ENCODE measurements at places on chromosomes 3 and 15.
A peak's percentile ranks its signal among the peaks of the same experiment; 100 is the strongest.

- no peak for DNase-seq
These were observed 10.3 kb upstream of the ETFA start for GRCh38 chr15:76321602-76322001.

GRCh38 chr3:39166134-39166710, 12.8 kb upstream of the CSRNP1 start:
- DNase-seq, result no peak

- DNase-seq, result no peak
These were observed 22.4 kb downstream of the PAQR5 start for GRCh38 chr15:69320977-69321554.

GRCh38 chr15:66952756-66953522, 112.5 kb upstream of the SMAD3 start:
- DNase-seq, result no peak

DNA sequence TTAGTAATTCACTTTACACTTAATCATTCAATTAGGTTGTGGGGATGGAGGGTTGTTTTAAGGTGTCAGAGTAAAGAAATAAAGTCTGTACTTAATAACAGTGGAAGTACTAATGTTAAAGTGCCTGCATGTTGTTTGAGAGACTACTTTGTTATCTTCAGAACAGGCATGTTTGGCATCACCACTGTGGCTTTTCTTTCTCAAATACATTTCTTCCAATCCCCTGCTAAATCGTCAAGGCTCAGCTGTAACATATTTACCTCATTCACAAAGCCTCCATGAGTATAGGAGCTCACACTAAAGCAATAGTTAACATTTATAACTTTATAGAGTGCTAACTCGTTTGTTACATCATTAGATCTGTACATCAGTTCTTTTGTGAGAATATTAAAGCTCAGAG, 2.6 kb downstream of the TIMMDC1 start:
- no peak for DNase-seq

GRCh38 chr3:4320096-4320911, 17.1 kb downstream of the SETMAR start:
- DNase-seq, result no peak

DNA sequence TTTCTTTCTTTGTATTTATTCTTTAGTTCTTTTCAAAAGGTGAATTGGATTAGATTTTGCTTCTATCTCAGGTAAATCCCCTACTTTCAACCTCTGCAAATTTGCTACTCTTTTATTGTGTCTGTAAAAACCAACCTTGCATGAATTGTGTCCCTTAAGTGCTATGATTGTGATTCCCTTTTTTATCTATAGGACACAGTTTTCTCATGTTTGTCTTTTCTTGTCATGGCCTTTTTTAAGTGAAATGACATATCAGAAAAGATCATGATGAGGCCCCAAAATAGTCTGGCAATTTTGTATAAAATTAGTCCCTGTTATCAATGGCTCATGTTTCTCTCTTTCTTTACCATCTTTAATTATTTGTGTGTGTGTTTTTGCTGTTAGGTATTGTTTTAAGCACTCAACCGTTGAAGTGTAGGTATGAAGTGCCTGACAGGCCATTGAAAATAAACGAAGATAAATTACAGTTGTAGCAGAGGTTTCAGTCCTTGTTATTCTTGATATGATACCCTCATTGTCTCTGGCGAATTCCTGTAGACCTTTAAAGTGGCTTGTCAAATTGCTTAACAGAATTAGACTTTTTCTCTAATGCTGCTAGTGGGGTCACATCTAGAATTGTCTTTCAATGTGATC, 184.3 kb downstream of the UBE2E2 start:
- DNase-seq, result no peak

DNA sequence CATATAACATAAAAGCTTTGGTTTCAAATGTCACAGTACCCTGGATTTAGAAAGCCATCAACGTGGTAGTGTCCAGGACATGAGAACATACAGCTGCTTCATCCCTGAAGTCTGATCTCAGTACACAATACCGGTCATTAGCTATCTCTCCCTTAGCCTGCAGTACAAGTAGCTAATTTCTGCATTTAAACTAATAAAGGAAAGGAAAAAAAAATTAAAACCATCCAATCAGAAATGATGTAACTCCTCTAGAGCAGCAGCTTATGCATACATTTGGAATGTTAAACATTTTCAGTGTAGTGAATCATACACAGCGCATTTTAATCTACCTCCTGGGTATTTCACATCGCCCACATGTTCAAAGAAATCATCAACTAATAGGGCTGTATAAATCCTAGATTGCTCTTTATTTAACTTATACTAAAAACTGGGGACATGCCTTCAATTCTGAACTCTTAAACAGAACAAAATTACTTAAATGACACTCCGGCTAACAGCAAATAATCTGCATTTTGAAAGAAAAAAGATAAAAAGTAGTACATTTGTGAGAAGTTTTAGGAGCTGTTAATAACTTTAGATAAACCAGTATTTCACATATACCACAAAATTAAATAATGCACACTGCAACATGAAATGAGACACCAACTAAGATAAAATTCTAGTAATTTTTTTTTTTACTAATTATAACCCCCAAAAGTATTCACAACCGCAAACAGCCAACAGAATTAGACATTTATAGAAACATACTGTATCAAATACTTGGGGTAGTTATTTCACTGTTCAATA, 3.7 kb downstream of the IGF2BP2 start:
- no peak for DNase-seq

DNA sequence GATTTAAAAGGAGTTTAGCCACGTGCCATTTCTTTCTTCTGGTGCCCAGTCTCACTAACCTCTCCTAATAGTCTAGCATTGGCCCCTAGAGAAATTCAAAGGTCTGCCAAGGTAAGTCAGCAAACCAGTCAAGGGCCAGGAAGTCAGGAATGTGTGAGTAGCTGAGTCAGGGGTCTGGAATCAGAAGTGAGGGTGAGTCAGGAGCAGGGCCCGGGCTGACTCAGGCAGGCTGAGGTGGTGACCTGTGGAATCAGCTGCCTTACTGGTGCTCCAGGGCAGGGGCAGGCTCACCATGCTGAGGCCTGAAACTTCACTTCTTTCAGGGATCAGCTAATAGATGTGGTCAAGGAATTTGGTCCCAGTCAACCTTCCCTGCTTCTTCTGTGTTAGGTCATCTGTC, 105.8 kb upstream of the MYZAP start:
- no peak for DNase-seq

DNA sequence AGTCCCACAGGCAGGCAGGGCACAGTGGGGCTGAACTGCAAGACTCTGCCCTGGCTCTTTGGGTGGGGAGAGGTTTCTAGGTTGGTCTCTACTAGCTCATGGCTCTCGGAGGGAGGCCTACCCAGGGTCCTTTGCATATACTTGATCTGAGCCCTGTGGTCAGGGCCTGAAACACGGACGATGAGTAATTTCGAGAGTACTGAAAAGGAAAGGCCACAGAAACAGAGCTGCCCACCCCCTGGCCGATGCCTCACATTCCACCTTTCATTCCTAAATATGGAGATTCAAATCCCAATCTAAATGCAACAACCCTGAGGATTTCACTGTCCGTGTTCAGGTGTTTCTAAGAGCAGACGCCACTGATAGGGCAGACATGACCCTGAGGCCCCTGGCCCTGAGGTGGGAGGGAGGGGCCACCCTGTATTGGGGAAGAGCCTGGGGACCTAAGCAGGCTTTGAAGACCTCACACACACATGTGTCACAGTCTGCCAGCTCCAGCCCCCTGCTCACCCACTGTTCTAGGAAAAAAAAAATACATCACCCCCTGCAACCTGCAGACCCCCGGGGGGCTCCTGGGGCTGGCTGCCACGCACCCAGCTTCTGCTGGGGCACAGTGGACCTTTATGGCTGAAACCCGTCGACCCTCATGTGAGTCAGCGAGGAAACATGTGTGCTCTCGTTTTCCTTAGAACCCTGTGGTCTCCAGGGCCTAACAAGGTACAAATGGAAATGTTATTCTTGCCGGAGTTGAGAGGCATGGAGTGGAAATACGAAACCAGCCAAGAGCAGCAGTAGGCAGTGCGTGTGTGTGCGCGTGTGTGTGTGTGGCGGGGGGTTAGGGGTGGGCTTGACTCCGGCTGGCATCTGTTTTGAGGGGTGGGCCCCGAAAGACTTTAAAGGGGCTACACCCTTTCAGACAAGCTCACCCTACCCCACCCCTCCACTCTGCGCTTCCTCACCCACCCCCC, 112.7 kb downstream of the CHSY1 start:
- DNase-seq, result no peak

DNA sequence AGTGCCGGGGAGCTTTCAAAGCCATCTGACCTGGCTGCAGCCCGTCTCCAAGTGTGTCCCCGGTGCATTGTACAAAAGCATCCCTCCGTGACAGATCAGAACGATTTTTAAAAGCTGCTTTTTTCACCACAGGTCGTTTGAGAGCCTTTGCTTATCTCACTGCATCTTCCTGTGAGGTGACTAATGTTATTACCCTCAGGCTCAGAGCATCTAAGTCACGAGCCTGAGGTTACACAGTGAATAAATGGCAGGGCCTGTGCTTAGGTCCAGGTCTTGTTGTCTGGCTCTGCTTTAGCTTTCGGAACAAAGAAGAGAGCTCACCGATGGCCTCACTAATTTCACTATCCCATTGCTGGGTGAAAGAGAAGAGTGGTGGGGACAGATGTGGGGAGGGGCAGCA, 83.3 kb downstream of the SEC22A start:
- DNase-seq, result no peak

DNA sequence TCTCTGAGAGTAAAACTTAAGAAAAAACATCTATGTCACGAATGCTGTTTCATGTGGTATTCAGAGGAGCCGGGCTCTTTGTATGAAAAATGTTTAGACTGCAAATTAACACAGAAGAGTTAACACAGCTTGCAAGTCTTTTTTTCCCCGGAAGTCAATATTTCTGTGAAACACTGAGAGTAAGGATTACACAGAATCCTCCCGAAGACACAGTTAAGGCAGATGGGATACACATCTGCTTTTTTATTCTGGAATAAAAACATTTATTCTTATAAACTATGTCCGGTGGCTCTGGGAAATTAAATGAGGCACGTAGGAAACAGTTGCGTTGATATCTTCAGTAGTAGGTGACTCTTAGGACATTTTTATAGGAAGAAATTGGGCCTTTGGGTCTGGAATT, 180.6 kb downstream of the PTPRG start:
- no peak for DNase-seq

DNA sequence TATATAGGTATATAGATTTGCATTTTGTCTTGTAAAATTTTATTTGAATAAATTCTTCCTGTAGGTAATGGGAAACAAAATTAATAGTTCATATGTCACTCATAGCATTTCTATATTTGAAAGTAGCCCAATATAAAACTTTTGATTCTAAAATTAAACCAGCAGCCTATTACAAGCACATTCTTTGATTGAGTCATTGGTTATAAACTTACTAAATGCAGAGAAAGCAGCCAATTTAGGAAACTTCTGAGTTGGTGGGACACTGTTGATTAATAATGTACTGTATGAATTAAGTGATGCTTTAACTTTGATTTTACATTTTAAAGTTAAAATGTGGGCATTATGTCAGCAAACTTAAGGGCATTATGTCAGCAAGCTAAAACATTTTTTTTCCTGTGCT, 34.5 kb downstream of the NR1D2 start:
- no peak for DNase-seq

DNA sequence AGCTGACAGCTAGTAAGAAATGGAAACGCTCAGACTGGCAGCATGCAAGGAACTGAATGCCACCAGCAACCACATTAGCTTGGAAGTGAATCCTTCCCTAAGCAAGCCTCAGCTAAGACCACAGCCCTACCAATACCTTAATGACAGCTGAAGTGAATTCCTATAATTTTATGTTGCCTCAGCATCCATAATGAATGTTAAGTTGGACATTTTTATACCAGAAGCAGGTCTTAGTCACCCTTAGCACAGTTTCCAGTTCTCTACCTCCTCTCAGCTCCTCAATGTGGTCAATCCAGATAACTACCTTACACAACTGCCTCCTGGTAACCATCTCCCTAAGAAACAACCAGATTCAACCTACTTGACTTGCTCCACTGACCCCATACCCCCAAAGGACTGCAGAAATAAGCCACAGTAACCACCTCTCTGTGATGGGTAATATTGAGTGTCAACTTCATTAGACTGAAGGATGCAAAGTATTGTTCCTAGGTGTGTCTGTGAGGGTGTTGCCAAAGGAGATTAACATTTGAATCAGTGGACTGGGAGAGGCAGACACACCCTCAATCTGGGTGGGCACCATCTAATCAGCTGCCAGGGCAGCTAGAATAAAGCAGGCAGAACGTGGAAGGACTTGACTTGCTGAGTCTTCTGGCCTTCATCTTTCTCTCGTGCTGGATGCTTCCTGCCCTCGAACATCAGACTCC, 33.5 kb downstream of the NEDD4 start:
- no peak for DNase-seq

GRCh38 chr15:45174069-45174468, 13.7 kb downstream of the SHF start:
- DNase-seq, result no peak

DNA sequence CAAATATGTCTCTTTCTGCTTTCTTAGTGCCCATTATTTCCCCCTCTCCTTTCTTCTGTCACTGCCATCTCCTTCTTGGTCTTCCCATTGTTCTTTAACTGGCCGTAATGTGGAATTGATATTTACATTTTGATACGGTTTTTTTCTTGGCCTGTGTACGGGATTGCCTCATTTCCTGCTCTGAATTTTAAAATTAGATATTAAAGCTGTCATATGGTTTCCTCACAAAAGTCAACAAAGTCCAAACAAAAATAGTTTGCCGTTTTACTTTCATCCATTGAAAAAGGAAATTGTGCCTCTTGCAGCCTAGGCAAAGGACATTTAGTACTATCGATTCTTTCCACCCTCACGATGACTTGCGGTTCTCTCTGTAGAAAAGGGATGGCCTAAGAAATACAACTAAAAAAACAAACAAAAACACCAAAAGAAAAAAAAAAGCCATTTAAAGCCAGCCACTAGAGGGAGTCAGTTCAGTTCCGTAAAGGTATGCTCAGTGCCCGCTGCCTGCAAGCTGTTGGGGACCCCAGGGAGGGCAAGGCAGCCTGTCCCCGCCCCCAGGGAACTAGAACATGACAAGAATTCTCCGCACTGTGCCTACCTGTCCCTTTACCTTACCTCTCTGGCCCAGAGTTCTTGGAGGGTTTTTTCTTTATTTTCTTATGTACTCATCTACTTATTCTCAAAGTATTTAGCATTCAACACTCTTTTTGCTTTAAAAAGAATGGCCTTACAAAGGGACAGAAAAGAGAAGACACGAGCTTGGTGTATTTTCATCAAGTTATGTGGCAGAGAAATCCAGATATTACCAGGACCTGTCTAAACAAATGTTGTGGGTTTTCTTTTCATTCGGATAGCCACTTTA, 30.0 kb upstream of the NR2E3 start:
- DNase-seq, result peak; percentile 41

DNA sequence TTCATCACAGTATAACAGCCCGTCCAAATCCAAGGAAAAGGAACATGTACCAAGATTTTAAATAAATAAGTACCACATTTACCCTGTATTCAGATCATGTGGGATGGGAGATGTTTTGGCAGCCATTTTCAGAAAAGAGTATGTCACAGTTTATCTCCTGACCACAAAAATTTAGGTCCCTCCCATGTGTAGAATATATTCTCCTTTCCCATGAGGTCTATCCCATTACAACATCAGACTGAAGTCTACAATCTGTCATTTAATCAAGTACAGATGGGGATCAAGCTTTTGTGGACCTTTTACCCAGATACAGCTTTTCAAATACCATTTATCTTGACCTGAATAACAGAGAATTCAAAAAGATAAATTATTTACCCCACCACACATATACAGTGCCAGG, 444.5 kb downstream of the PLOD2 start:
- DNase-seq, result no peak

GRCh38 chr3:24709956-24710355, 215.3 kb upstream of the THRB start:
- DNase-seq, result no peak
